ENCODE measurements at places on chromosomes 1 and 21. TPM values are rescaled to one million over a fixed set of nuclear protein-coding genes. Genes with fewer than 3 reads are reported as not detected.

- DNase-seq: no peak
Measured at GRCh38 chr1:52546852-52547251, 6.0 kb downstream of the TUT4 start.

DNA sequence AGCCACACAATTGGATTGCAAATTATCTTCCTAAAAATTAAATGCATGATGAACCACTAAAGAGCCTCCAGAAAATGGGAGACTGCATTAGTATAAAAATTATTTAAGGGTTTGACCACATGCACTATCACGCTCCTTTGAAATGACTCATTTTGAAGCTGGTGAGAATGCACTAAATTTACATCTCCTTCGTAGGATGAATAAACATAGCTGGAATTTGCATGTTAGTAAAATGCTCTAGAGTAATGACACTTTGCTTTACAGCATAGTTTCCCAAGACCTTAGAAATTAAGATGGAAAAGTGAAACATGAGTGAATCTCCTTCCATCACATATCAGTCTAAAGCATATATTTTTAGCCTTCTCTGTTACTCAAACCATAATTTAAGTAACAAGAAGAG, 2.4 kb downstream of the PLPPR4 start:
- no peak for DNase-seq

KPRP gene
- not detected for total RNA-seq

ADAMTS4 gene
- 1.4 TPM for total RNA-seq

KCNK2 gene
- not detected for total RNA-seq

CRYZ gene
- 34.8 TPM for total RNA-seq

ZYG11A gene
- not detected for total RNA-seq

DNA sequence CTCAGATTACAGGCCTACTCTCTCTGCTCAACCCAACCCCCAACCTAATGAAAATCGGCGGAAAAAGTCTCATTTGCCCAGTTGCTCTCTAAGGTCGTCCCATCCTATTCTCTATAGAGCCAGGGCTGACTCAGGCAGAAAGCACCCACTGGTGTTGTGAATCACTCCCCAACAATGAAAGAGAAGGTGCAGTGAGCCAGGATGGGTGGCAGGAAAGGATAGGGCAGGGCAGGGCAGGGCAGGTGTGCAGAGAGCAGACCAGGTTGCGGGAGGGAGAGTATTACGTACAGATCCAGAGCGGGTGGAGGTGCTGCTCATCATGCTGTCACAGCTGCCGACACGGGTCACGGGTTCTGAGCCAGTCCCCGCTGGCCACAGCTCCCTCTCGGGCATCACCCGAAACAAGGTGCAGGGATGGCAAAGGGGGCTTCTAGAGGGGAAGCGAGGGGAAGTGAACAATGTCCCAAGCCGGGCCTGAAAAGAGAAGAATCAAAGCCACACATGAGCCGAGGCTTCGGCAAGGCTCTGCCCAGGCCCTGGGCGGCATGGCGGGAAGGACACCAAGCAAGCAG, 5.3 kb downstream of the C1orf116 start:
- DNase-seq: peak; percentile 63

- DNase-seq: no peak
Measured at GRCh38 chr1:107535091-107535490, 394.3 kb downstream of the NTNG1 start.

DNA sequence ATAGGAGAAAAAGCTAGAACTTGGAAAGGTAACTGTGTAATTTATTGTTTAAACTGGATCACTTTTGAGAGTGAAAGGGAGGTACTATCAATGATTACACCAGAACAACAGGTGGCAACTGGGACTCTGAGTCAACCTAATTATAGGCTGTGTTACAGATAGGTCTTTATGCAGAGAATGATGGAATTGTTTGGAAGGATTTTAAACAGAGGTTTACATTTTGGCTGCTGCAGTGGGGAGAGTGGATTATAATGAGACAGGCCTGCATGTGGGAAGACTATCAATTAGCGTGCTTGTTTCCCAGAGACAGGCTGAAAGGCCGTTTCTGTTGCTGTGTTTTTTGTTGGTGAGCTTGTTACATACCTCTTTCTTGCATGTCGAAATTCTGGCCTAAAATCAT, 432.9 kb downstream of the PLA2G4A start:
- no peak for DNase-seq

DNA sequence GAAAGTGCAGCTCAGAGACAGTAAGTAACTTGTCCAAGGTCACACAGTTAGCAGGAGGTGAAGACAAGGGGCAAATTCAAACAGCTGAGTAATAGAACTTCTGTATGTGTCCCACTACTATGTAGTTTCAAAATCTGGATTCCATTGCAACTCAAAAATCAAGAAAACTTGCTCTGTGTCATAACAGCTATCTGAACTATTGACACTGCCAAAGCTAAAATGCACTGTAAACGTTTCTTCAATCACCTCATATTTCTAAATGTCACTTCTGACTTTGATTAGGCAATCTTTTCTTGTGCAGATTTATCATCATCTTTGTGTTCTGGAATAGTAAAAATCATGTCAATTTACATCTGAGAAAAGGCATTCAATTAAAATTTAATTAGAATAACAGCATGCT, 957.6 kb downstream of the MRPL39 start:
- no peak for DNase-seq

DNA sequence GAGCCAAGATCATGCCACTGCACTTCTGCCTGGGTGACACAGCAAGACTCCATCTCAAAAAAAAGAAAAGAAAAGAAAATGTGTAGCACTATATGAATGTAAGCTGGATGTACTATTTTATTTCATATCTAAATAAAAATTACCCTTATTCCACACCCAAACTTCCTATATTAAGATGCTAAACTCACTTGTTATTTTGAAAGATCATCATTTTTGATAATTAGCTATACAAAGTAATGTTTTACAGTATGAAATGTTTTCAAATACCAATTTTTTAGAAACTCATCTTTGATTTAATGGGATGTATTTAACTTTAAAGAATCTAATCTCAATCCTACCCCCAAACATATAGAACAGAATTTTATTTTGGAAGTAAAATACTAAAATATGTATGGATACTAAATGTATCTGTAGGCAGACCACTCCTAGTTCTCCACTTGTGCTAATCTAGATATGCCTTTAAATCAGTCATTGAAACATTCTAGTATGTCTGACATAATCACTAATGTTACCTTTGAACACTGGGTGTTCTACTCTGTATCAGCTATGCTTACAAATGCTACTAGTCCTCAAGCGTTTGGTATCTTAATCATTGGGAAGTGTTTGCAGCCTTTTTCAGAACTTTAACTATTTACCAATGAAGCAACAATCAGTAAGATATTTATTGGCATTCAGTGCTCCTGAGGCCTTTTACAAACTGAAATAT, 12.9 kb downstream of the MIER1 start:
- no peak for DNase-seq

GRCh38 chr1:200207711-200208126, 180.2 kb downstream of the NR5A2 start:
- no peak for DNase-seq

TMEM9 gene
- 47.9 TPM for total RNA-seq

SMG5 gene
- total RNA-seq: 68.9 TPM

LZIC gene
- total RNA-seq: 23.3 TPM

DNA sequence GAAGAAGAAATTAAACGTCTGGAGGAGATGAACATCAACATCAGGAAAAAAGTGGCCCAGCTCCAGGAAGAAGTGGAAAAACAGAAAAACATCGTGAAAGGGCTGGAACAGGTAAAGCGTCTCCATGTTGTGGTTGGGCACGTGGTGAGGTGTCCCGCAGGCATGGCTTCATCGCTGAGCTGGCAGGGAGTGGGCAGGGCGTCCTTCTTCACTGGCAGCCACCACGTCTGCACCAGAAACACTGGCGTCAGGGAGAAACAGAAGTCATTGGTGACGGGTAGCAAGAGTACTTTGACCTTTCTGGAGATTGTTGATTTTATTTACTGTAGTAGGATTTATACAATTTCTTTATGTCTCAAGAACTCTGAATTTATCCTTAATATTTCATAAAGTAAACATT, 59.0 kb upstream of the DIP2A start:
- peak; percentile 10 for DNase-seq

DNA sequence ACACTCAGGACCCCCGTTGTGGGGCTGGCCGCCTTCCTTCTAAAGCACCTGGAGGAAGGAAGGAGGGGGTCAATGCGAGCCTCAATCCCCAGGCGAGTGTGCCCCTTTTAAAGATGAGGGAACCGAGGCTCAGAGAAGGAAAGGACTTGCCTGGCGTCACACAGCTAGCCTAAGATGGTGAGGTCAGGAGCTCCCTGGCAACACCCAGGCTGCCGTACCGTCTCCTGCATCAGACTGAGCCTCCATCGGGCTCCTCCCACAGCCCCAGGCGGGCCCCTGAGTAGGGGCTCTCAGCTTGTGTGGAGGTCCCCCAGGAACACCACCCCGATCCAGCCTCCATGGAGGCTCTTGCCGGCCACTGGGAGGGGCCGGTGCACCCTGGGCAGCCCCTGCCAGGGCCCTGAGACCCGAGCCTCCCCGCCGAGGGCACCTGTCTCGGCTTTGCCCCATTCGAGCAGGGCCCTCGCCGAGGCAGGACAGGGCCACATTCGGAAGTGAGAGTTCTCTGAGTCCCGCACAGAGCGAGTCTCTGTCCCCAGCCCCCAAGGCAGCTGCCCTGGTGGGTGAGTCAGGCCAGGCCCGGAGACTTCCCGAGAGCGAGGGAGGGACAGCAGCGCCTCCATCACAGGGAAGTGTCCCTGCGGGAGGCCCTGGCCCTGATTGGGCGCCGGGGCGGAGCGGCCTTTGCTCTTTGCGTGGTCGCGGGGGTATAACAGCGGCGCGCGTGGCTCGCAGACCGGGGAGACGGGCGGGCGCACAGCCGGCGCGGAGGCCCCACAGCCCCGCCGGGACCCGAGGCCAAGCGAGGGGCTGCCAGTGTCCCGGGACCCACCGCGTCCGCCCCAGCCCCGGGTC, at the start of gene AIRE:
TSS of gene AIRE (plus strand) at position 739 of the 855 bp plus-strand sequence. CDS start 131 bp downstream, outside the sequence.
- no peak for DNase-seq

DNA sequence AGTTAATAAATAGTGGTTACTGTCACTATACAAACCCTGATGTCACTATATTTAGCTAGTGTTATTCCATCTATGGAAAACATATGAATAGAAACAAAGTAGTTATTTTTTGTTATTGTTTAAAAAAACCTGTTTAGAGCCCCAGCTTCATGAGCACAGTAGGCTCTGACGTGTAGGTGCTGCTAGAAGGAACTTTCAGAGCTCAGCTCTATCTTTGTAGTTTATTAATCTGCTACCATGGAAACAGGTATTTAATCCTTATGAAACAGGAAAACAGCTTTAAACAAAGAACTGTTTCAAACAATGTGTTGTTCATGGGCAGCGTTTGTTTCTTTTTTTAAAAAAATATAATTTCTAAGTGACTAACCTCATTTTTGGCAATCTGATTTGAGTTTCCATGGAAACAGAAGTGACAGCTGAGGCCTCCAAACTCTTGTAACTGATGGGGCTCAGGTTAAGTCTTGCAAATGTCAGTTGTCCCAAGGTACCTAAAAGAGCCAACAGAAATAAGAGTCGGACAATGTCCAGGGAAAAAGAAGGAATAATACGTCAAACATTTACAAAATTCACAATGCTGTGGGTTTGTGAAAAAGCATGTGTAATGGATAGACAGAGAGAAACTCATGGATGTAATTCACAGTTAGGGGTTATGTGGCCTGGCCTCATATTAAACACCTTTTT, 162.0 kb upstream of the C21orf91 start:
- no peak for DNase-seq

DNA sequence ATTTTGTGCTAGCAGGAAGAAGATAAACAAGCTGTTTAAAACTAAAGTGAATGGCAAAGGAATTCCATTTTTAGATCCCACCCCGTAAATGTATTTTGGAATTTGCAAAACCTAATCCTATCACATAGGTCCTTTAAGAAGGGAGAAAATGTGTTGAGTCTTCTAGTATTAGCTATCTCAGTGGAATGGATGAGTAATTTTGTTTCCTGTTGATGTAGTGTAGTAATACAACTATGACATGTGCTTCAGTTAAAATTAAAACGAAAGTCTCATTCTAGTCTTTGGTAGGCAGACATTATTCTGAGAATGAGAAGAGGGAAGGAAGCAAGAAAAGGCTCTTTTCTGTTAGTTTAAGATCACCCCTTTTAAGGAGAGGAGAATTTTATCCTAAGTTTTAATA, 265.9 kb upstream of the C1orf105 start:
- DNase-seq: no peak

L1TD1 gene
- 0.59 TPM for total RNA-seq

DNA sequence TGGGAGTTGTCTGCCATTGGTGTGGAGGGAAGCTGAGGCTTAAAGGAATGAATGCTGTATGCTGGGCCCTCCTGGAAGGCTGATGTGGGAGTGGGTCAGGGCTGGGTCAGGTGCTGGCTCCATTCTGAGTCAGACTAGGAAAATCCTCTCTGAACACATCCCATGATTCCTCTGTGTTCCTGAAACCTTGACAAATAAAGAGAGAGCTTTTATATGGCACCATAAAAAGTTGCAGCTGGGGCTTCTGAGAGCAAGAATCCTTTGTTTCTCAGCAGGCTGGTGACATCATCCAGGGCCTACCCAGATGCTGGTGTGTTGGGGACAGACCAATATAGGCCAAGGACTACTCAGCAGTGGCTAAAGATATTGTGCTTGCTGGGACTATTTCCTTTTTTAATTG, 27.8 kb upstream of the NFASC start:
- no peak for DNase-seq

CCDC190 gene
- 5.2 TPM for total RNA-seq

MATN1 gene
- not detected for total RNA-seq

- no peak for DNase-seq
Measured at GRCh38 chr1:199377211-199377610, 650.3 kb upstream of the NR5A2 start.

GRCh38 chr1:46525253-46525983, 26.0 kb downstream of the KNCN start:
- DNase-seq: peak; percentile 15

DEPDC1 gene
- total RNA-seq: 1.2 TPM

- no peak for DNase-seq
Measured at GRCh38 chr1:1826356-1827088, 48.3 kb upstream of the NADK start.

EPHA8 gene
- total RNA-seq: not detected

- no peak for DNase-seq
Measured at GRCh38 chr1:22651941-22652856, 837 bp upstream of the C1QB start.

FYB2 gene
- 3.8 TPM for total RNA-seq

GRCh38 chr1:32786856-32787255, 30.3 kb downstream of the YARS1 start:
- no peak for DNase-seq

DNA sequence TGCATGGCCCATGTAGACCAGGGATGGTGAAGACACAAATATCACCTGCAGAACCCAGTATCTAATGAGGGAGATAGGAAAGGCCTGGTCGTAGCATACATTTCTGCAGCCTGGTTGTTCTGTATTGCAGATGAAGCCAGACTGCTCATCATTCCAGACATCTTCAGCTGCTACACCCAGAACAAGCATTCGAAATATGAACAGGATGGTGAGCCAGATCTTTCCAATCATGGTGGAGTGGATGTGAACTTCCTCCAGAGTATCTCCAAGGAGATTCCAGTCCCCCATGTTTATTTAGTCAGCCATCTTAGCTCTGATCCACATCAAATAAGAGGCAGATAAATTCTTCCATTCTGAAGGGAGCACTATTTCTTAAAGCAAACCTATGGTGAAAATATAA, 2.7 kb upstream of the MYCBP start:
- DNase-seq: no peak

- DNase-seq: no peak
Measured at GRCh38 chr1:27153549-27153886, 1.4 kb downstream of the SLC9A1 start.

GRCh38 chr1:184061396-184062003, 10.0 kb downstream of the TSEN15 start:
- DNase-seq: no peak

Data from lower lobe of right lung (tissue), 2 donors.